ENCODE measurements at places on chromosomes 12 and 14.

- no peak for DNase-seq
- H3K4me3 ChIP-seq = no peak overlapping the region
- no peak overlapping the region for H3K27ac ChIP-seq
- no peaks in the 10 kb centered on the region for H3K27me3 ChIP-seq
- H3K36me3 ChIP-seq = no peaks in the 10 kb centered on the region
- H3K4me1 ChIP-seq = peaks cover 29% of the 10 kb centered on the region
Measured at GRCh38 chr14:51428981-51429380, 188.9 kb downstream of the TMX1 start.

GRCh38 chr14:104307627-104308401, 169.4 kb downstream of the KIF26A start:
- no peak for DNase-seq
- no peak overlapping the region for H3K4me3 ChIP-seq
- H3K36me3 ChIP-seq = no peaks in the 10 kb centered on the region
- H3K27me3 ChIP-seq = no peaks in the 10 kb centered on the region
- H3K4me1 ChIP-seq = no peaks in the 10 kb centered on the region
- no peak overlapping the region for H3K27ac ChIP-seq

- no peak for DNase-seq
- no peaks in the 10 kb centered on the region for H3K4me1 ChIP-seq
- no peaks in the 10 kb centered on the region for H3K27me3 ChIP-seq
Measured at GRCh38 chr14:85413836-85414526, 116.0 kb upstream of the FLRT2 start.

DNA sequence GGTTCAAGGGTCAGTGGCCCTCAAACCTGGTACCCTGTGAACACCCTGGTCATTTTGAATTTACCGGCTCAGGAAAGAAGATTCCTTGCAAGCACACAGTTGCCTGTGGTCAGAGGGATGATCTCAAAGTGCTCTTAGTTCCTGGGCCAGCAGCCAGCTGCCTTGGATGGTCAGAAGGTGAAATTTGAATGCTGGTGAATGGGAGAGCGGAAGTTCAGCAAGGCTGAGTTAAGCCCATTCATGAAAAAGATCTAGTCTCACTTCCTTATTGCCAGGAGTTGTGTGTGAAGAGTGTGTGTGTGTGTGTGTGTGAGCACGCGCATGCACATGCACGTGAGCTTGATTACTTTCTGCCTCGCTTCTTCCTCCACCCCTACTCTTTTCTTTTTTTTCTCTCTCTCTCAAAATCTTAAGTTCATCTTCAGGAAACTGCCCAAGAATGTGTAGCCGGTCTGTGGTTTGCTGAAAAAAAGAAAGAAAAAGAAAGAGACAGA, 155.5 kb upstream of the CCND2 start:
- H3K27me3 ChIP-seq = no peaks in the 10 kb centered on the region
- no peak for DNase-seq
- no peak overlapping the region for H3K27ac ChIP-seq

GRCh38 chr14:31530136-31530535, 31.1 kb upstream of the NUBPL start:
- H3K36me3 ChIP-seq = no peaks in the 10 kb centered on the region

GRCh38 chr12:131147894-131148293, 194.2 kb downstream of the ADGRD1 start:
- no peak overlapping the region for H3K27ac ChIP-seq
- DNase-seq = no peak
- no peak overlapping the region for H3K4me3 ChIP-seq
- no peaks in the 10 kb centered on the region for H3K27me3 ChIP-seq

GRCh38 chr12:71197460-71197859, 39.7 kb upstream of the TSPAN8 start:
- no peaks in the 10 kb centered on the region for H3K36me3 ChIP-seq
- no peak for DNase-seq
- H3K27me3 ChIP-seq = no peaks in the 10 kb centered on the region
- no peaks in the 10 kb centered on the region for H3K4me1 ChIP-seq
- H3K4me3 ChIP-seq = no peak overlapping the region

DNA sequence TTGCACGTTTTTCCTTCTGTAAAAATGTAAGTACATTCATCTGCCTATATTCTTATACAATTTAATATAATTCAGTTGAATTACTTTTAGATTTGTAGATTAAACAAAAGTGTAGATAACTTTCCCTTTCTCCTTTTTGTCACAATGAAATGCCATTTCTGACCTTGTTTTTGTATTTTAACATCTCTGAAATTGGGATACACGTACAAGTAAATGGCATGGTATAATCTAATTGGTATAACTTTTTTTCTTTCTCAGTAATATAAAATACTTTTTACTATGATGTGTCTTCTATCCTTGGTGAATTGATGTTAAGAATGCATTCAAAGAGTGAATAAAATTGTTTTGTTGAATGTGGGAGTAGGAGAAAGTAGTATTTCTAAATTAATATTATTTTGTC, 210.0 kb downstream of the ERC1 start:
- no peak for DNase-seq
- H3K27ac ChIP-seq = no peak overlapping the region
- H3K36me3 ChIP-seq = peaks cover 6% of the 10 kb centered on the region
- H3K4me1 ChIP-seq = peaks cover 11% of the 10 kb centered on the region
- no peak overlapping the region for H3K4me3 ChIP-seq

DNA sequence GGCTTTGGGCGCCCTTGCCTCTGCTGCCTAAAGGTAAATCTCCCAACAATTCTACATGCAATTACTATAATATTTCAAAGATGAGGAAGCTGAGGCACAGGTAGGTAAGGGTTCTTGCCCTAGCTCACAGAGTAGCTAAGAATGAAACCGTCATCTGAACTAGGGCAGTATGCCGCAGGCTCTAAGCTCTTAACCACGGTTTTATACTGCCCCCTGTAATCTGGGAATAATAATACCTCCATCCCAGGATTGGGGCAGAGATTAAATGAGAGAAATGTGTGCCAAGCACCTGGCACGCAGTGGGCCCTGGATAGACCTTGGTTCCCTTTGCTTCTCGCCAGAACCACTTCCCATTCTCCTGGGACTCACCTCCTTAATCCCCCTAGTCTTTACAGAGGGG, 1.5 kb upstream of the HRK start:
- H3K36me3 ChIP-seq = no peaks in the 10 kb centered on the region
- peaks cover 44% of the 10 kb centered on the region for H3K4me1 ChIP-seq
- no peak overlapping the region for H3K4me3 ChIP-seq
- H3K27me3 ChIP-seq = peaks cover 16% of the 10 kb centered on the region

GRCh38 chr12:50039151-50039835, 14.0 kb upstream of the RACGAP1 start:
- H3K4me1 ChIP-seq = no peaks in the 10 kb centered on the region
- no peak overlapping the region for H3K27ac ChIP-seq

GRCh38 chr14:34782031-34782430, 67.6 kb upstream of the CFL2 start:
- no peak for DNase-seq
- no peaks in the 10 kb centered on the region for H3K27me3 ChIP-seq
- no peak overlapping the region for H3K4me3 ChIP-seq
- no peak overlapping the region for H3K27ac ChIP-seq
- peaks cover 14% of the 10 kb centered on the region for H3K36me3 ChIP-seq
- H3K4me1 ChIP-seq = no peaks in the 10 kb centered on the region

DNA sequence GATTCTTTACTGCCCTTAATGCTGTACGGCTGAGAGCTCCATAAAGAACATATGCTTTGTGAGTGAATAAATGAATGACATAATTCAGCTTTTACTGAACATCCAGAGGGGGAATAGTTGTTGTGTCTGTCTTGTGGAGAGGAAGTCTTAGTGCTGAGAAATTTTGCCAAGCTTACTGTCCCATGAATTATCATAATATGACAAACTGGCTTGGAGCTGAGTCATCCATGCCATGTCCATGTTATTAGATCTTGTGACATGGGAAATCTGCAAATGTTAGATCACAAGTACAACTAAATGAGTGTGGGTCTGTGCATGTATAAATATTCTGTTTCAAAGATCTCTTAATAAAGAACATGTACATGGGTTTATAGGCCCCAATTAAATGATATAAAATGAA, 350.4 kb downstream of the BMP4 start:
- H3K4me3 ChIP-seq = no peak overlapping the region
- no peaks in the 10 kb centered on the region for H3K27me3 ChIP-seq
- DNase-seq = no peak
- H3K4me1 ChIP-seq = no peaks in the 10 kb centered on the region

- H3K4me1 ChIP-seq = peaks cover 24% of the 10 kb centered on the region
- peak overlapping the region; percentile 77 for H3K4me3 ChIP-seq
- no peaks in the 10 kb centered on the region for H3K36me3 ChIP-seq
- H3K27me3 ChIP-seq = no peaks in the 10 kb centered on the region
- DNase-seq = no peak
- H3K27ac ChIP-seq = no peak overlapping the region
Measured at GRCh38 chr12:94149119-94149780, 873 bp downstream of the PLXNC1 start.

DNA sequence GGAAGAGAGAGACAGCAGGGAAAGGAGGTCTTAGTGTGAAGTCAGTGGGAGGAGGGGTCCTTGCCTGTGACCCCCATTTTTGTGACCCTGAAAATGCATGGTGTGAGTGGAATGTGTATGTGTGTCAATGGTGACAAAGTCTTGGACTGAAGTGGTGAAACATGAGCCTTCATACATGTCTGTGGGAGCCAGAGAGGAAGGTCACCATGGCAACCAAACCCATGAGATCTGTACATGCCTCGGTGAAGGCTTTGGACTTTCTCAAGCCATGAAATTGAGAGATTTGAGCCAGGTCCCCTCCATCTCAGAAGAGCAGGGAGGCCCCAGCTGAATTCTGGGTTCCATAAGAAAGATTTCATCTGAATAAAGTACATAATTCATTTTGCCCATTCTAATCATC, 108.7 kb downstream of the TTC8 start:
- no peaks in the 10 kb centered on the region for H3K36me3 ChIP-seq
- no peak overlapping the region for H3K4me3 ChIP-seq
- H3K27me3 ChIP-seq = no peaks in the 10 kb centered on the region
- H3K4me1 ChIP-seq = no peaks in the 10 kb centered on the region
- H3K27ac ChIP-seq = no peak overlapping the region
- no peak for DNase-seq

DNA sequence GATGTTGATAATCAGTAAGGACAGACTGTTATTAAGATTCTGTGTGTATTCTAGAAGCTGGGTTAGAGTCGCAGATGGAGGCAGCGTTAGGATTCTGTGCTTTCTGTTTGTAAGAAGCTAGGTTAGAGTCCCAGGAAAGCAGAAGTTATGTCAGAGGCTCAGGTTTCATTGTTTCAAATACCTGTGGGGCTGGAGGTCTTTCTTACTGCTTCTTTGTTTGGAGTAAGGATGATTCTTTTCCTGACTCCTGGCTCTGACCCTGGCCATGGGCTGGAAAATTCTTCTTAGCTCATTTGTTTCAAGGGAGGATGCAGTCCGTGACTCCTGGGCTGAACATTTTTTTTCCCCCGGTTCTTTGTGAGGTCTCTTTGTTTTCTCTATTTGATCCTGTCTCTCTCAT, 5.2 kb downstream of the MUCL1 start:
- no peak overlapping the region for H3K27ac ChIP-seq
- no peak overlapping the region for H3K4me3 ChIP-seq
- no peak for DNase-seq
- no peaks in the 10 kb centered on the region for H3K27me3 ChIP-seq
- H3K36me3 ChIP-seq = no peaks in the 10 kb centered on the region

DNA sequence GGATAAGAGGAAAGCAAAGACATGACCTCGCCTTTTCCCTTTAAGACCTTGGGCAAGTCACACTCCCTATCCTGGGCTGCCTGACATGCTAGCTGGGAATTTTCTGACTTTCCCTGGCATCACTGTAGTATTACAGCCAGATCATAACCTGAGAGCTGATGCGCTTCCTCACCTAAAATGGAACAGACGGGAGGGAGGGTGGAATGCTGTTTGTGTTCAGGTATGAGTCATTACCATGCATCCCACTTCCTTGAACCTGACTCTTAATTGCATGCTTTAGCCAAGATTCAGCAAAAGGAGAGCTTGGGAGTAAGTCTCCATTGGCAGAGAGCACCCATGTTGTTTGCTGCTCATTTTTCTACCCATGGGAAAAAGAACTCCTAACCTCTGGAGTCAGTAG, 156.5 kb downstream of the KCNK10 start:
- H3K36me3 ChIP-seq = no peaks in the 10 kb centered on the region
- no peak overlapping the region for H3K4me3 ChIP-seq
- no peaks in the 10 kb centered on the region for H3K4me1 ChIP-seq
- no peaks in the 10 kb centered on the region for H3K27me3 ChIP-seq
- H3K27ac ChIP-seq = no peak overlapping the region
- no peak for DNase-seq

DNA sequence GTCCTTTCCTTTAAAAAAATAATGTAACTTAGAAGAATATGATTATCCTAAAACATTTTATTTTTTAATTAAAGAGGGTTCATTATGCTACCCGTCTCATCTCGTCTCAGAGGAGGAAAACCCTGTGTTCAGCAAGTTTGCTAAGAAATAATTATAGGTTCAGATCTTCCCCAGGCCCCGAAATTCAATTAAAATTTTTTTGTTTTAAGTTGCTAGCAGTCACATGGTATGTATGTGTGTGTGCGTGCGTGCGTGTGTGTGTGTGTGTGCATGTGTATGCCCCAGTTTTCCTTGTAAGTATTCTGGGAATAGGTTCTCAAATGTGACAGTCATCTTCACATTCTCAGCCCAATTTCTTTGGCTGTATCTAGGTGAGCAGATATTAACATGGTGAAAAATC, 86.6 kb upstream of the HOXC13 start:
- H3K4me3 ChIP-seq = no peak overlapping the region
- H3K27me3 ChIP-seq = no peaks in the 10 kb centered on the region
- no peak overlapping the region for H3K27ac ChIP-seq

- no peak for DNase-seq
- no peaks in the 10 kb centered on the region for H3K27me3 ChIP-seq
- H3K4me3 ChIP-seq = no peak overlapping the region
Measured at GRCh38 chr12:32272465-32272864, 126.9 kb upstream of the FGD4 start.

GRCh38 chr12:28235015-28235414, 44.8 kb downstream of the CCDC91 start:
- no peaks in the 10 kb centered on the region for H3K36me3 ChIP-seq
- H3K27me3 ChIP-seq = no peaks in the 10 kb centered on the region
- H3K27ac ChIP-seq = no peak overlapping the region
- peaks cover 7% of the 10 kb centered on the region for H3K4me1 ChIP-seq
- no peak for DNase-seq

DNA sequence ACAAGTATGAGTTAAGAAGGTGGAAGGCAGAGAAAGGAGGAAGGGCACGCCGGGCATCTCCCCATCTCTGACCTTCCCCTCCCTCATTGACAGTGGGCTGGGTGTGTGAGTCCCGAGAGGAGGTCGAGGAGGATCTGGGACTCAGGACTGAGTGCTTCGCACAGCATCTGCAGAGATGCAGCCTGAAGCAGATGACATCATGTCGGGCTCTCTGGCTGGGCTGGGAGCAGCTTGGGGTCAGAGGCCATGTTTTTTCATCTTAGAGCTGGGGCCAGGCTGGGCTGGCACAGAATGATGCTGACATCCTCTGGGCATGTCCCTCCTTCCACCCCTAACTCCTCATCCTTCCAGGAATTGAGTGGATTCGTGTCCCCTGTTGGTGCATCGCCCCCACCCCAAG, 43.5 kb downstream of the CMKLR1 start:
- no peaks in the 10 kb centered on the region for H3K27me3 ChIP-seq
- H3K36me3 ChIP-seq = peaks cover 21% of the 10 kb centered on the region
- peaks cover 12% of the 10 kb centered on the region for H3K4me1 ChIP-seq
